ENCODE measurements at places on chromosomes 2 and 18.

GRCh38 chr18:57527556-57528229 is 58.8 kb downstream of the FECH start:
- no peak for DNase-seq

GRCh38 chr2:192195548-192196418 is 1.1 kb upstream of the TMEFF2 start:
- DNase-seq, result no peak

DNA sequence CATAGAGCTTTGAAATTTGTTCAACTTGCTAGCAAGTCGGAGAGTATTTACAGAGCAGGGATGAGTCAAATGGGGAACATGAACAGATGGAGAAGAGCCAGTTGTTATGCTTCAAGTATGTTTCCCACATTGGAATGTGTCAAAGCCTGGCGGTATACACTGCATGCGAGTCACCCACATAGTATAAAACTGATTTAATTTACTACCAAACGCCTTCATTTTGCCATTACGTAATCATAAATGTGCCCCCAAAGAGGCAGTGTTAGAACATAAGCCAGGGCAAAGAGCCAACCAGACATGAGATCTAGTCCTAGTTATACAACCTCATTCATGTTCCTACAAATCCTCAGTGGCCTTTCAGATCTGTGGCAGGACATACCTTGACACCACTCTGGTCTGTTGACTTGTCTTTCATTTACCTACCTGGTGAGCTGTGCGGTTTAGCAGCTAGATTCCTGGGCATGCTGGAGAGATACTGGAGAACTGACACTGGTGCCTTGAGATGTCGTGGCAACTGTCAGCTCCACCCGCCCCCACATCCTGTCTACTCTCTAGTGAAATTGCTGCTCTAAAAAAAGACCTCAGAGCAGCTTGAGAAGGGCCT is 21.7 kb upstream of the NRP2 start:
- DNase-seq, result no peak

DNA sequence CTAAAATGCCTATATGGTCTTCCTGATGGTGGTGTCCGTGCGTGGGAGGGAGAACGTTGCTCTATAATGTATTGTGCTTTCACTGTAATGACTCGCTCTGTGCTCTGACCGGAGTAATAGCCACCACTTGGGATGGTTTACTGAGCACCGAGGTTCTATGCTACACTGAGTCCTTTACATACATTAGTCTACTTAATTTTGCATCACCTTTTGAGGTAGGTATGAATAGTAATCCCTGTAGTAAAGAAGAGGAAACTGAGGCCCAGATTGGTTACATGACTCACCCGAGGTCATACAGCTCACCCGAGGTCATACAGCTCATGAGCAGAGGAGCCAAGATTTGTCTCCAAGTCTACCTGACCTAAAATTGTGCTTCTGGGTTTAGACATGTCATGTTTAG is 79.5 kb downstream of the ARMC9 start:
- DNase-seq, result no peak

DNA sequence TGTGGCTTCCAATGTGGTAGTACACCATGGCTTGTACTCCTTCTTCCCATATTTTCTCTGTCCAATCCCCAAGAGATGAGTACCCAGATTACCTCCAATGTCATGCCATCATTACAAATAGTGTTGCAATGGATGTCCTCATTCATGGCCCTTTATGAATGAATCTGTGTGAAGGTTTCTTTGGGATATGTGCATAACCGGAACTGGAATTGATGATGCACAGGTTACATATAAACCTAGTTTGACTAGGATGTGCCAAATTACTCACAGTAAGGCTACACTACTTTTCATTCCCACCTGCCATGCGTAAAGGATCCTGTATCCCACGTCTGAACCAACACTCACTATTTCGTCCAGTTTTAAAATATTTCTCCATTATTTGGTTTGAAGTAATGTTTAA is 173.9 kb upstream of the CXCR4 start:
- no peak for DNase-seq

DNA sequence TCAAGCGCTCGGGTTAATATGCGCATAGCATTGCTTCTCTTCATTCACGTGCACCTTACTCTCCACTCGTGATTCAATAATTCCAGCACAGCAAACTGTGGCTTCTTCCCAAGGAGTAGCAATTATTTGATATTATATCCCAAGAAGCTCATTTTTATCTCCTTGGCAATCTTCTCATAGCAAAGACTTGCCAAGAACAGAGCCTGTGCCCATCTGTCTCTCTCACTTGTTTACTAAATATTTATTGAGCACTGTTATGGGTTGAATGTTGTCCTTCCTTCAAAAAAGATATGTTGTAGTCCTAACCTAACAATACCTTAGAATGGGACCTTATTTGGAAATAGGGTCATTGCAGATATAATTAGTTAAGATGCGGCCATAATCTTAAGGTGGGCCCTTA is 233.7 kb downstream of the TFCP2L1 start:
- no peak for DNase-seq

GRCh38 chr18:35460736-35461161 is 37.0 kb downstream of the INO80C start:
- DNase-seq, result no peak

DNA sequence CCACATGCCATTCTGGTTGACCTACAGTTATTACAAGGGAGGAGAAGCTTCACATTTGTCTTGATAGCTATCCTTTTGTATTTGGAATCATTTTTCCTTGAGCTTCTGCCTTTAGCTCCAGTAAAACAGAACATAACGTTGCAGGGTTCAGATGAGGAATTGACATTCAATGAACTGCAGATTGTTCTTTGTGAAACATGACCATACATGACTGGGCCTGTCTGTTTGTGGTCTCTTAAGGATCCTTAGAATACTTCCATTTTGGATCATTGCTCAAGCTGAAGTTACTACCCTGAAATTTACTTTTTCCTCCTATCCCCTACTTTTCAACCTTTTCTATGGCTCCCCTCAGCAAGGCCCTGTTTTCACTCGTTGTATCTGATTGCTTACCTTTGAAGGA is 1281.7 kb upstream of the CELF4 start:
- DNase-seq, result no peak

DNA sequence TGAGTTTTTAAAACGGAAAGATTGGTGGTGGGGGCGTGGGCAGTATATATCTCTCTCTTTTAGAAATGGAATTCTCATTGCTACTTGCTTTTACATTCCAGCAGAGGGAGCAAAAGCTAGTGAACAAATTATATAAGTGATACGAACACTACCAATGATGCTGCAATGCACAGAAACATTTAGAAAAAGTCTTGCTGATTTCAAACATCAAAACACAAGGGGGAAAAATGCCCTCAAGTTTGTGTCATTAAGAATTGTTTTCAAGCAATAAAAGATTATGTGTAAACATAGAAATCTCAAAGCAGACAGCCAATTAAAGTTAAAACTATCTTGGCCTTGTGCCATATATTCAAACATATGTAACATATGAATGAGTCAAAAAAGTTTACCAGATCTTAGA is 296.3 kb upstream of the KCNJ3 start:
- DNase-seq, result peak; percentile 24

- no peak for DNase-seq
These were observed 612.7 kb downstream of the EPHA4 start for GRCh38 chr2:220959391-220959802.

GRCh38 chr2:27703638-27704341 is 40.1 kb downstream of the SLC4A1AP start:
- DNase-seq, result peak; percentile 62

GRCh38 chr2:223994562-223995162 is 37.4 kb downstream of the MRPL44 start:
- no peak for DNase-seq

GRCh38 chr2:8608411-8608954 is 73.4 kb upstream of the ID2 start:
- no peak for DNase-seq

DNA sequence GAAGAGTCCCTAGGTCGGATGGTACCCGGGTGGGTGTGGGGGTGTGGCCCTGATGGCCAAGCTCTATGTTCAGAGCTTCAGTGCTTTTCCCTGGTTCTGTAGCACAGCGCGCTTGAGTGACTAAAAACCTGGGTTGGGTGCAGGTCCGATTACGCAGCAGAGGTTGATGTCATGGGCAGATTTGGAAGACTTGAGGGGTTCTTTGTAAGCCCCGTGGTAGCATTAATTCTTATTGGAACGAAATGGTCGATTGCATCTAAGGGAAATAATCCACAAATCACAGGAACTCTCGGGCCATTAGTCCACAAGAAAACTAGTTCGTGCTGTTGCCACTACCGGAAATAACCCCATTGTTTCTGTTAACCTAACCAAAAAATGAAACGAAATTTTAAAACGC is 9.0 kb downstream of the HOXD8 start:
- no peak for DNase-seq

DNA sequence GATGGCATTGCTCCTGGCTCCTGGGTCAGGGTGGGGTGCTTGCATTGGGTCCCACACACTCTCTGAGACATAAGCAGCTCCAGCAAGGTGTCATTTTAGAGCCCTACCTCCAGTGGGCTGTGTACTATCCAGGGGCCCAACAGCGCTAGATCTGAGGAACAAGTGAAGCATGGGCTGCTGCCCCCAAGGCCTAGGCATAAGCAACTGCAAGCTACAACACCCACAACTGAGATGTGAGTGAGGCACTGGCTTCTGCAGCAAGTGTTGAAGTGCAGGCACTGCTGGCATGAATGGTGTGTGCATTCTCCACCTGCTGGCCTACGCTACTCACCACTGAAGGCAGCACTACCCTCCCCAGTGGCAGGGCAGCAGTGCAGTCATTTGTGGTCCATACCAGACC is 81.0 kb upstream of the STK39 start:
- DNase-seq, result no peak

DNA sequence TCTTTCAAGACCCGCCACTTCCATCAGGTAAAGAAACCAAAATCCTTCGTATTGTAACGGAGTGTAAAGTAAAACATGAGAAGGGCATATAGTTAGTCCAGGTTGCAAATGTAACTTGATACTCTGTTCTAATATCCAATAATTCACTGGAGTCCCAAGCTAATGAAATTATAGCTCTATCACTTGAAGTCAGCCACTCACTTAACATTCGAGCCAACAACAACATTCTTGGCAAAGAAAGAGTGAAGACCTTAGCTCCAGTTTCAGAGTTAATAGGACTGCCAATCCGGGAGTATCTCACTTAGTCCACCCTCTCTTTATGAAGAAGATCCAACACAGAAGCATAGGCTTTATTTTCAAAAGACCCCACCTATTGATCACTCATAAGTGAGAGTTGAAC is 298.0 kb upstream of the SOX11 start:
- DNase-seq, result no peak

- DNase-seq, result no peak
These were observed 1113.0 kb downstream of the CBLN2 start for GRCh38 chr18:71431171-71431570.

DNA sequence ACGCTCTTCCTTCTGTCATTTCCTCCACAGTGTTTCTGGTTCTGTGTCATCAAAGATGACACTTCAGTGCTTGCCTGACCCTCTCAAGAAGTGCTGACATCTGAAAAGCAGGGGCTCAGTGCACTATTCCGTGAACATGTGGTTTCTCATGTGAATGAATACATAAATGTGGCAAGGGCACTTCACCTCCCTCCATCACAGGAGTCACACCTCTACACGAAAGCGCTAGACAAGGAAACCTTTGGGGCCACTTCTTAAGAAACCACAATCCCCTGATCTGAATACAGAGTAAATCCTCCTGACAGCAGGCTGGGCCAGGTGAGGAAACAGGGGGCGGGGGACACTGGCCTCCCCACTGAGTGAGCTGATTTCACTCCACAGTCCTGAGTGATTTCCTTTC is 145.8 kb upstream of the ACAA2 start:
- no peak for DNase-seq

- DNase-seq, result no peak
These were observed 122.2 kb downstream of the DSC3 start for GRCh38 chr18:30920351-30920750.

DNA sequence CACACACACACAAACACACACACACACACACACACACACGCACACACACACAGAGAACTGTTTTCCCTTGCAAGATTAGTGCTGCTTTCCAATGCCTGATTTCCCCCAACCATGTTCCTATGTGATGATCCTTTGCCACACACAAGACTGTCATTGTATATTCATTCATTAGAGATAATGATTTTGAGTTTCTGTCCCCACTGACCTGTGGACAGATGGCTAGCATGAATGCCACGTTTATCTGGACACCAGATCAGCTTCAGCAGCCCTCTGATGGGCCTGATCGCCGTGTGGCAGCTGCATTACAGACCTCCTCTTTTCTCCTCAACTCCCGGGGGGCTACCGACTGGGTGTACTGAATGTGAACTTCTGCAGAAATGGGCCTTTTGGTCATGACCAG is 353.0 kb downstream of the MYCN start:
- DNase-seq, result no peak

DNA sequence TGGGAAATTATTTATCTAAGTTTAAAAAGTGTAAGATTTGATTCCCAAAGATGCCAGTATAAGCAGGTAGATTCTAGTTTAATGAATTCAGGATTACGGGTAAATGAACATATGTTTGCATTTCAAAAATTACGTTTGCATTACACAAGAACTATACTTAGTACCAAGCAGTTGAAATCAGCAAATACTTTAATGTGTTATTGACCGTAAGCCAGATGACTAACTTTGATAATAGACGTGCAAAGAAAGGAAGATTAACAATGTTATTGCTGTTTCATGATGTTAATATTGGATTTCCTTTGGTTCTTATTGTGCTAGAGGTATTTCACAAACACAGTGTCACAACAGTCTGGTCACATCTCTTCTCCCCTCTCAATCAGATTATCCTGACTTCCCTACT is 294.7 kb downstream of the TDRD15 start:
- no peak for DNase-seq

DNA sequence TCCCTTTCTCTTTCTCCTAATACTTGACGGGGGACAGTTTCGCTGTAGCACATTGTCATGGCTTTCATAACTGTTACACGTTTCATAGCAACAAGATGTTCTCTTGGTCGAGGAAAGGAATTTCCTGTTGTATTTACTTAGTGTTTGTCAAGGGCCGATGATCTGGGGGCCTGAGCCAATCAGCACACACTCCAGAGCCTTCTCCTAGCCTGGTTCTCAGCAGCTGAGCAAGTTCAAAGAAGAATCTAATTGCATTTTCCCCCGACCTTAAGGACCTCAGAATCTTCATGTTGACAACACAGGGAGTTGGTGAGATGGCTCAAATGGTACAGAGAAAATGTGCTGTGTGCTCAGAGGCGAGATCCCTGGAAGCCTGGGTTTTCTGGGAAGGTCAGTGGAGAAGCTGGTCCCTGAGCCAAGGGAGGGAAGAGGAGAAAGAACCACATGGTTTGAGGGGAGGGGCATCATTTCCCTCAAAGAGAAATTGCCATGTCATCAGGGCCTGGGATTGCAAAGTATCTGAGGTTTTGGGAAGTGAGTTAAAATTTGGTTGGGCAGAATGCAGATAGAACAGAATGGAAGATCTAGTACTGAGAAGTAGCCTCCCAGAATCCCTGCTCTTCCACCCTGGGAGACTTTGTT is 76.9 kb upstream of the AGAP1 start:
- no peak for DNase-seq

DNA sequence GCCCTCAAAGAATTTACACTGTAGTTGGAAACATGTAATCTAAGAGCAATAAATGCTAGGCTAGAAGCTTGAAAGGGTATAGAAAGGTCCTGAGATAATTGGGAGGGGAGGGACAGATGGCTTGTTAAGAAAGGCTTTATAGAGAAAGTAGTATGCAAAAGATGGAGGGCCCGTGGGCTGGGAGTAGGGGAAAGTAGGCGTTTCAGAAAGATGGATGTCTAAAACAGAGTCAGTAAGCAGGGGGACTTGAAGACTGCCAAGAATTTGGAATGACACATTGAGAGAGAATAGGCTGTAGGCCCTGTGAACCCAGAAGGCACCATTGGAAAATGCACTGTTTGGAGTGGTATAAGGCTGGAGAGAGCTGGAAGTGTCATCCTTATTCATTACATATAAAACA is 822 bp downstream of the PSMG2 start:
- DNase-seq, result no peak
